ENCODE measurements at places on chromosomes 2 and 18.

GRCh38 chr18:26335156-26335555 is 108.9 kb downstream of the TAF4B start:
- DNase-seq, result no peak

DNA sequence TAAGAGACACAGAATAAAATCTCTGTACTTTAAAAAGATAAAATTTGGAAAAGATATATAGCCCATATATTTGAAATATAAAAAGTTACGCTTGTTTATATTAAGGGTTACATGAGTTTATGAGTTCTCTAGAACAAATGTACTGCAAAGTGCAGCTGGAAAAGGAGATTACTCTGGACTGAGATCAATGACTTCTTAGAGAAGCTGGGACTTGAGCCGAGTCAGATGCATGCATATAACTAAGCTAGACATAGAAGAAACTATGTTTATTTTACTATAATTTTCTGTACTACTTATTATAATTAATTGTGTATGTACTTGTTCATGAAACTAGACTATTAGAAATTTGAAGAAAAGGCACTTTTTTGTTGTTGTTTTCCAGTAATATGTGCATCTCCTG is 170.3 kb upstream of the NXPH2 start:
- DNase-seq, result no peak

GRCh38 chr2:26691881-26692278 is 642 bp upstream of the KCNK3 start:
- no peak for DNase-seq

DNA sequence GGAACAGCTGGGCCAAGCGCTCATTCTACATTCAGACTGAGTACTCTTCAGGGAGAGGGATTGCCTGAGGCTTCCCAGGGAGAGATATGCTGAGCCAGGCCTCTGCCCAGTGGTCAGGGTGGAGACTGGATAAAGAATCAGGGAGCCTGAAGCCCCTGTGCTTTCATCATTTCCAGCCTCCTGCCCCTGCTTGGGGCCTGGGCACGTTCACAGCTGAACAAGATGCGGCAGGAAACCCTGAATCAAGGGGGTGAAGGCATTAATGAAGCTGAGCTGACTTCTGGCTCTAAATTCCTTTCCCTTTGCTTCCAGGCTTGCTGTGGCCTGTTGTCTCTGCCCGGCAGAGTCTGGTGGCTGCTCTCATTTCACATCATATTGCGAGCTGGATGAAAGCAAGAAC is 35.0 kb downstream of the RPL37A start:
- DNase-seq, result no peak

GRCh38 chr2:205462681-205463345 is 219.5 kb upstream of the NRP2 start:
- no peak for DNase-seq

GRCh38 chr2:134173338-134174016 is 80.4 kb upstream of the MGAT5 start:
- no peak for DNase-seq

DNA sequence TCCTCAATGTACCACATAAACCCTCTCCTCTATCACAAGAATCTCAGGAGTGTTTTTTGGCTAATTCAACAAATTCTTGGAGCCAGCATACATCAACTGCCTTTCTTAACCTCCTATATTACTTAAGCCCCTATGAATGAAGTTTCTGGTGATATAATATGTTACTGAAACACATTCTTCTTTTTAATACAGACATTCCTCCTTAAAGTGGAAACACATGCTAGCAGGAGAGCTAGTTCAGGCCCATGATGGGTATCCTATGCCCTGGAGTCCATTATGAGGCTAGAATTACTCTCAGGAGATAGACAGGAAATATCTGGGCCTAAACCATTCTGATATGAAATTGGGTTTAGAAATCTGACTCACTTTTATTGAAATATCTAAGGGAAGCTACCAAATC is 26.6 kb upstream of the RMDN2 start:
- no peak for DNase-seq

DNA sequence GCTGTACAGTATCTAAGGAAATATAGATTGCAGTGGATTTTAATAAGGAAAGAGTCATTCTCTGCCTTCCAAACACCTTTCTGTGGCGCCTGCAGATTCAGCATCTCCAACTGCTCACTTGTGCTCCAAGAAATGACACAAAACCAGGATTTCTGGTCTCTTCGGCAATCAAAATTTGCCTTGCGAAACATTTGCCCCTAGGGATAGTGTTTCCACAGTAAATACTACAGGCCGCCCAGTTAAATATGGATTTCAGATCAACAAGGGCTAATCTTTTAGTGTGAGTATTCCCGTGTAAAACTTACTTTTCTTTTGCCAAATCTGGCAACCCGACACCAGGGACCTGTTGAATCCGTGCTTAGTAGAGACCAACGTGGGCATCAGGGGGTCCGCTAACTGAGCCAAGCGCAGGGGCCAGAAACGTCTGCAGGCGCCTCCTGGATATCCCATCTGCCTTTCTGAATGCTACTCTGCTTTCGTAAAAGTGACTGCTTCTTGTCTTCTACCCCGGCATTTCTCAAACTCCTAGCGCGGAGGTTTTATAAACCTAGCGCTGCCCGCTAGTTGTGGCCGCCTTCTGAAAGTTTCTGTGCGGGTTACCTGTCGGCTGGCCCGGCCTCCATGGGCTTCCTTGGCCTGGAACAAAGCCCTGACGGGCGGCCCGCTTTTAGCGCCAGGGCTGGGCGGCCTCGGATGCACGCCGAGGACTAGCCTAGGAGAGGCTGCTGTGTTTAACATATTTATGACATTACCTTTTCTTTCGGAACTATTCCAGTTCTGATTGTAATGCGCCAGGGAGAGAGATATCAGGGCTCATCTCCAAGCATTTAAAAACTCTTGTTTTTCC is 2.5 kb downstream of the CYP1B1 start:
- DNase-seq, result no peak

DNA sequence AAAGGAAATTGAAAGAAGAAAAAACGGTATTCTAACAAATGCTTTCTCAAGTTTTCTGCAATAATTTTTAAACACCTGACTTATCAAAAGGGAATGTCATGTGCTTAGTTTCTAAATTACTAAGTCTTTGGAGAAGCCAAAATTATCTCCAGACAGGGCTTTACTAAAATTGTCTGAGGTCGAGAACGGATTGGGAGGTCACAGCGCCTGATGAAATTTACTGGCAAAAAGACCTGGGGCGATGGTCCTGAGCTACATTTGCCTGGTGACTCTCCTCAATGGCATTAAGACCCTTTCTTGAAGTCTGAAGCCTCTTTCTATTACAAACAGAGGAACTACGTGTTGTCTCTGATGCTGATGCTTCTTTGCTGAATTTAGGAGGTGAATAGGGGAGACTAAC is 291.8 kb upstream of the SESTD1 start:
- no peak for DNase-seq

DNA sequence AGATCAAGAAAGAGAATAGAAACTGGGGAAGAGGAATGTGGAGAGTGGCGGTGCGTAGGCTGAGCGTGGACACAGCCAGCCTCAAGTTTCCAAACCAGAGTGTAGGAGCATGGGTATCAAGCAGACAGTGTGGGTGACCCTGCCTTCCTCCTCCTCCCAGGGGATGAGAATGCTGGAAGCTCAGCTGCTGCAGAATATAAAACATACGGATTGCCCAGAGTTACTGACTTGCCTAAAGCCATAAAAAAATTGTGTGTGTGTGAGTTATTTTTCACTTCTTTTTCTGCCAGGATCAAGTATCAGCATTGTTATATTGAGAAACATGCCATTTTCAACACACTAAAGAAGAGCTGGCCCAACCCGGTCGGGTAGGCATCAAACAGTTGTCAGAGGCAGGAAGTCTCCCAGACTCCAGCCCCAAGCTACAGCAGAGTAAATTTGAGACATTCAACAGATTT is 333.3 kb upstream of the ACVR2A start:
- no peak for DNase-seq

All from activated naive CD4-positive, alpha-beta T cell (primary cell).